ENCODE measurements at places on chromosomes 13 and 19.

GRCh38 chr19:16417660-16418596 is 53.8 kb downstream of the EPS15L1 start:
- no peak for DNase-seq

DNA sequence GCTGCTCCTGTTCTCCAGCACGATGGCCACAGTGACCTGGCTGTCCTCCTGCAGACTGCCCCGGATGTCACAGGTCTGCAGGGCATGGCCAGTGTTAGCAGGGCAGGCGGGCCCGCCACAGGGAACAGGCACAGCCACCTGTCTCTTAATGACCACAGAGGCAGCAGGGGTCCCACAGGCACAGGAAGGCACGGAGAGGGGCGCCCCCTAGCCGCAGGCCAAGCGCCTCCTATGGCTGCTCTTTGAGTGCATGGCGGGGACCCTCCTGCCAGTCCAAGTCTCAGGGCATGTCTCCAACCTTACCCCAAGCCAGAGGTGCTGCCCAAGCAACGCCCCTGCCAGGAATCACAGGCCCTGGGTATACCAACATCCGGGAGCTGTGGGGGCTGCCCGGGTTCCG is 14.1 kb downstream of the IZUMO4 start:
- DNase-seq, result no peak

GRCh38 chr13:75455962-75456361 is 26.0 kb downstream of the TBC1D4 start:
- DNase-seq, result no peak

DNA sequence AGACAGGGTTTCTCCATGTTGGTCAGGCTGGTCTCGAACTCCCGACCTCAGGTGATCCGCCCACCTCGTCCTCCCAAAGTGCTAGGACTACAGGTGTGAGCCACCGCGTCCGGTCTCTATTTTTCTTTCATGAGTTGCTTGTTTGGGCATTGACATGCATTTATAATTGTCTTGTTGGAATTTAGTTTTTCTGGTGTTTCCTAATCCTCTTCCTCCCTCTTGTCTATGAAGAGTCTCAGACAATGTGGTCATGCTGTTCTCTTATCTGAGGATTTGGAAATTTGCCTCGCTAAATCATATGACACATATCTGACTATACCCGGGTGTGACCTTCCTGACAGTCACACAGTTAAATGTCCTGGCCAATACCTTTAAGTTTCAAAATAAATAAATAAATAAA is 7.4 kb upstream of the CEACAM18 start:
- DNase-seq, result no peak

All from kidney glomerular epithelial cell (primary cell).